ENCODE measurements at places on chromosomes 7 and 10.

DNA sequence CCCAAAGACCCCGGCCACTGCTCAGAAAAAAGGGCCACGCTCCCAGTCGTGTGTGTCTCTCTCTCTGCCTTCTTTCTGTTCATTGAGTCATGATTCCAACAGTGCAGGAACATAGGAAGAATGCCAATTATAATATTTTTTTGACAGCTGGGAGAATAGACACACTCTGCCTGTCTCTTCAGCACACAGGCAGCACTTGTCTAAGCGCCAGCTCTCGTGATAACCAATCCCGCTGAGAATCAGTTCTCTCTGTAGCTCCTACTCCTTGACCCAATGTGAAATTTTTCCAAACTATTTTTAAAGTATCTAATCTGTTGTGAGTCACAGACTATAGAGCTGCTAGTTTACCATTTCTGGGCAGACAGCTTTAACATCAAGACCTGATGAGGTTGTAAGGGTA, 145.7 kb upstream of the RHEB start:
- no peak for DNase-seq

- no peak for DNase-seq
Observed at GRCh38 chr10:117264782-117265181, 23.9 kb downstream of the SLC18A2 start.

GRCh38 chr10:125448596-125448995, 234.4 kb downstream of the TEX36 start:
- no peak for DNase-seq

- no peak for DNase-seq
Observed at GRCh38 chr10:380313-380940, 245.2 kb downstream of the ZMYND11 start.

GRCh38 chr10:76969366-76969948, 668.2 kb downstream of the KCNMA1 start:
- DNase-seq = no peak

All from stimulated activated CD4-positive, alpha-beta T cell treated with anti-CD3 and anti-CD28 coated beads, Interleukin-4, amount 100 ng/mL, for 24 hours (primary cell).